NCI-H1694 treated with DMSO at 0.1 percent for 48 hours (cell line): ENCODE measurements at places on chromosomes 5 and 9.

GRCh38 chr9:99093492-99093791, 11.5 kb upstream of the TGFBR1 start:
- DNase-seq: no peak

- DNase-seq: no peak
Measured at GRCh38 chr5:57839025-57839424, 356.4 kb upstream of the ACTBL2 start.

GRCh38 chr5:28855626-28856025, 1817.2 kb upstream of the CDH9 start:
- DNase-seq: no peak

GRCh38 chr9:95732802-95733688, 142.4 kb upstream of the ERCC6L2 start:
- DNase-seq: no peak

GRCh38 chr9:132610661-132611060, 28.3 kb downstream of the BARHL1 start:
- DNase-seq: no peak

DNA sequence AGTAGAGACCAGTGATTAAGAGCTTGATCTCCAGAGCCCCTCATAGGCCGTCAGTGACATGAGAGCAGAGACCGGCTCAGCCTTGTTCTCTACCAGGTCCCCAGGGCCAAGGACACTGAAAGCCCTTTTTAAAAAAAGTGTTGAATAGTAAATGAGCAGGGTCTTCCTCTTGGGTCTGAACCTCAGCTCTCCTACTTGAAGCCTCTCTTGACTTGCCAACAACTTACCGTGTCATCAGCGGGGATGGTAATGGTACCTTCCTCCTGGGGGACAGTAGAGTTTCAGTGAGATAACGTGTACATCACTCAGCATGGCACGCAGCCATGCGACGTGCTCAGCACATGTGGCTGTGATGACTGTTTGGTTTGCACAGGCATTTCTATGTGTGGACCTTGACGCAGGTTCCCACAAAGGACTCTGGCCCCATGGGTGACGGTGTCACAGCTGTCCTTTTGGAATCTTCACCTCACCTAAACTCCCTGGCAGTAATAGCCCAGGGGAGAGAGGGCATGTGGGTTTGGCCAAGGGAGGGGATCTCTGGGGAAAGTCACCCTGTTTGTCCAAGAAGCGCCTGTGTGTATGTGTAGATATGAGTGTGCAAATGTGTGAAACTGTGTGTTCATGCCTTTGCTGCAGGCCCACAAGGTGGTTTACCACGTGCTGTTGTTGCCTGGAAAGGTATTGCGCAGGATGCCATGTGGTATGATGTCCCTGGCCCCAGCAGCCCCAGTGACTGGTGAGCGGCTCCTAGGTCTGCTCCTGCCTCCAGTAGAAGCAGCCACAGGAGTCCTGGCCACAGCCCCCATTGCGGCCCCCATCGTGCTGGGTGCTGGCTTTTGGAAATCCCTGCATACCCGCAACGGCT, 18.7 kb downstream of the ERGIC1 start:
- no peak for DNase-seq

DNA sequence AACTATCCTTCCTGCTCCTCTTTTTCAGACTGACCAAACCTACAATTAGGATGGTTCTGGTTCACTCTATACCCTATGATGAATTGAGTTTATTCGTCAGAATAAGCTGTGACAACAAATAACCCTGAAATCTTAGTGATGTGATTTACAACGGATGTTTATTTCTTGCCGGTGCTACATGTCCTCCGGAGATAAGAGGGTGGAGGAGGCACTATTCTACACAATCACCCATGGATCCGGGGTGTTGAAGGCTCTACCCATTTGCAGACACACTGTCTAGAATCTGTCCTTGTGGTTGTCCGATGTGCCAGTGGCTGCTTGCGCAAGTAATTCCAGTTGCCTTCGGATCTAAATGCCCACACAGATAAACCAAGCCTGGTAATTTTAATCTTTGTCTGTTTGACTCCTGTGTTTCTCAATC, 44.7 kb downstream of the CDC14B start:
- DNase-seq: no peak

GRCh38 chr5:79297661-79298060, 61.7 kb downstream of the JMY start:
- no peak for DNase-seq

DNA sequence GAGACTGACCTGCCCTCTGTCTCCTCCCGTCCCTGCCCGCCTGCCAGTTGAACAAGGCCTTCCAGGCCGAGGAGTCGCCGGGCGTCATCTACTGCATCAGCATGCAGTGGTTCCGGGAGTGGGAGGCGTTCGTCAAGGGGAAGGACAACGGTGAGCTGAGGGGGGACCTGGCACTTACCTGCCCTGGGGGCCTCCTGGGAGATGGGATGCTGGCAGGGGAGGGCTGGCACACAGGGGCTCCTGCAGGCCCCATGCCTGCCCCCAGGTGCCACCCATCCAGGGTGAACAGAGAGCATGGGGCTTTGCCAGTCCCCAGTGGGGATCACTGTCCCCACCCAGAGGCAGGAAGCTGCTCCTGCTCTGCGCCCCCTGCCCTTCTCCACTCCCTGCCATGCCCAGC, 43.0 kb downstream of the USP20 start:
- DNase-seq: no peak

DNA sequence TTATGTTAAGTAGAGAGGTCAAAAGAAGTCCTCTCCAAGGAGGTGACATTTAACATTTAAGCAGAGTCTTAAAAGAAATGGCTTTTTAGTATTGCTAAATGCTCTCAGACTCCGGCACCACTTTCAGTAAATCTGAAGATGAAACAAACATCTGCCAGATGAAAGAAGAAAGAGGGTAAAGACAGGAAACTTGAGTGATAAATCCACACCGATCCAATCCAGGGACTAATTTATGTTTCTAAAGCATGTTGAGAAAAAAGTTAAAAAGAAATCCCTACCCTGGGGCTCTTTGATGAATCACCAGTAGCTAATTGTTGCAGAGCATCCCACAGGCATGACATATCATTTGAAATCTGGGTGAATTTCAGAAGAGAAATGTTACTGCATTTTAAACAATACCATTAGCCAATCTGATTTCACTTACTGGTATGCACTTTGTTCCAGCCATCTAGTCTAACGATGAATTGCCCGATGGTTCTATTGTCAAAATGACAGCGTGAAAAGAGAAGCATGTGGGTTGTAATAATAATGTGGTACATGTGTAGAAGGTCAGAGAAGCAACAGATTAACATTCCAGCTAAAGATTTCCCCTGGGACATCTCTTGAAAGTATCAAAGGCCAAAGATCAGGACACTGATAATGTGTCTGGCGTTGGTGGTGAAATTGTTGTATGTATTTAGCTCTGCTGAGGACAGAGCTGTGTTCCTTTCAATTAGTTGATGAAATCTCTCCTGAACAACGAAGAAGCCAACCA, 485.7 kb downstream of the CSNK1G3 start:
- DNase-seq: no peak

- DNase-seq: no peak
Measured at GRCh38 chr9:73680831-73681230, 529.2 kb downstream of the ANXA1 start.

DNA sequence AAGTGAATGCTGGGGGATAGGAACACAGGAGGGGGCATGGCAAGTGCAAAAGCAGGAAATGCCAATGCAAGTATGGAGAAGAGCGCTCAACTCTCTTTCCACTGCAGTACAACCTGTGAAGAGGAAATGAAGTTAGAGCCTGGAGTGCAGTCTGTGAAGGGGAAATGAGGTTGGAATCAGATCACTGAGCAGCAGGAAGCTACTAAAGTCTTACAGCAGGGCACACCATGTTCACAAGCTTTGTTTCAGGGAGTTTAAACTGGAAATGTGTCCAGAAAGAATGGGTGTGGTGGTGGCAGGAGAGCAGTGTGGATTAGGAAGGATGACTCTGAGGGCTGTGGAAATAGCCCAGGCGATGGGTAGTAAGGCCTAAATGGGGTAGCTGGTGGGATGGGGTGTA, 15.4 kb downstream of the ARHGEF37 start:
- DNase-seq: no peak

DNA sequence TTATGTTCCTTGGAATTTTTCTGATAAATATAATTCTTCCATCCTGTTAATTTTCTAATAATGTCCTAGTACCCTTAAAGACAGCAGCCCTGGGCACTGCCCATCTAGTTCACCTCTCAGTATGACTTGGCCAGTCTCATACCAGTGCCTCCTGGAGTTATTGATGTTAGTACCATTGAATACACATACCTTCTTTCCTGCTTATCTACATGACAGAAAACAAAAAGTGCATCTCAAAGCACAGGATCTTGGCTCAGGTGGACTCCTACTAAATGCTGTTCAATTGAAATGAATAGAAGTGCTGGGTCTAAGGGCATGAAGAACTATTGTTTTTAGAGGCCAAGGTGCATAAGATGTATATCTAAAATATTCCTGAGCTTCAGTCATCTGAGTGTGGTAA, 669.7 kb downstream of the NR2F1-AS1 start:
- DNase-seq: no peak

- no peak for DNase-seq
Measured at GRCh38 chr5:43049236-43049635, 9.1 kb upstream of the ANXA2R start.

GRCh38 chr5:153953411-153953810, 85.3 kb downstream of the FAM114A2 start:
- DNase-seq: no peak

GRCh38 chr5:93620487-93621326, 37.7 kb downstream of the NR2F1 start:
- DNase-seq: peak; percentile 55

GRCh38 chr9:36191686-36192085, 965 bp downstream of the CLTA start:
- DNase-seq: no peak

DNA sequence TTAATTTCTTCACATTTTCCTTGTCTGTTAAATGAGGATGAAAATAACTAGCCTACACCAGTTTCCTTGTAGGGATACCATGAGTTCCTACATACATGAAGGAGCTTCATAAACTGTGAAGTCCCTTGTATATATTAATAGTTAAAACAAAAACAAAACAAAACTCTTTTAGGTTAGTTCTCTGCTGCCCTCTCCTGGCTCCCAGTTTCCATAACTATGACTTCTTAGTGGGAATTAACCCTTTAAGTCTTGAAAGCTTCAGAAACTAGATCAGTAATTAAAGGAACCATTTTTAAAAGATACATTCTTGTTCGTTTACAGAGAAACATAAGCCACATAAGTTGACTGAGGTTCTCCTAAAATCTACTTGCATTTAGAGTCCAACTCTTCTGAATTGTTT, 500.0 kb upstream of the C9orf72 start:
- DNase-seq: peak; percentile 71

GRCh38 chr9:100394032-100394695, 32.8 kb upstream of the MSANTD3 start:
- DNase-seq: no peak

DNA sequence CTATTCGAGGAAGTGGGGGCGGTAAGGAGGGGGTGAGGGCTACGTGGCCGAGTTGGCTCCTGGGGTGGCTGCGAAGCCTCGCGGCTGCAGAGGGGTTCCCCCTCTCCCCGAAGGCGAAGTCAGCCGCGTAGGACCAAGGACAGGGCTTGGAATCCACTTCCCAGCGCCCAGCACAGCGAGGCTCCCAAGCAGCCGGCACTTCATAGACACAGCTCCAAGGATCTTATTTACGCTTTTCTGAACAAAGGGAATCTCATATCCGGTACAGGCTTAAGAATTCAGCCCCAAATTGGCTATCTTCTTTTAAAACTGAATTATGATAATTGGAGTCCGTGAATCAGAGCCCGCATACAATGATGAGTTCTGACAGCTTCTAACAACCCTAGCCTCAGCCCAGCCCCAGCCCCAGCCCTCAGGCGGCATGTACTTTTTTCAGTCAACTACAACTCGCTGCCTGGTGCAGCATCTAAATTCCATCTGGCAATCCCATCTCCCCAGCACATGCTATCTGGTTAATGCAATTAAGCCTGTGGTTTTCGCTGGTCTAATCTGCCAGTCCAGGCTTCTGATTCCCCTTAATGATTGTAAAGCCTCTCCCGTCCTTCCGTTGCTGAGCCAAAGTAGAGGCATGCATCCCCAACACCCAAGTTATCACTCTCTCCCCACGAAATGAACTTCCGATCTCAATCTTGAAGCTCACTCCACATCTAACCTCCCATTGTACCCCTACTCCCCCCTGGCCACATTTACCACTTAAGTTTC, 1.0 kb downstream of the ELAVL2 start:
- peak; percentile 57 for DNase-seq

GRCh38 chr5:152638996-152639552, 234.0 kb upstream of the NMUR2 start:
- DNase-seq: peak; percentile 86

GRCh38 chr9:97767891-97768290, 70.8 kb upstream of the XPA start:
- no peak for DNase-seq

GRCh38 chr5:95812074-95812471, 10.5 kb downstream of the GLRX start:
- no peak for DNase-seq
